ENCODE measurements at places on chromosomes 3 and 15.

DNA sequence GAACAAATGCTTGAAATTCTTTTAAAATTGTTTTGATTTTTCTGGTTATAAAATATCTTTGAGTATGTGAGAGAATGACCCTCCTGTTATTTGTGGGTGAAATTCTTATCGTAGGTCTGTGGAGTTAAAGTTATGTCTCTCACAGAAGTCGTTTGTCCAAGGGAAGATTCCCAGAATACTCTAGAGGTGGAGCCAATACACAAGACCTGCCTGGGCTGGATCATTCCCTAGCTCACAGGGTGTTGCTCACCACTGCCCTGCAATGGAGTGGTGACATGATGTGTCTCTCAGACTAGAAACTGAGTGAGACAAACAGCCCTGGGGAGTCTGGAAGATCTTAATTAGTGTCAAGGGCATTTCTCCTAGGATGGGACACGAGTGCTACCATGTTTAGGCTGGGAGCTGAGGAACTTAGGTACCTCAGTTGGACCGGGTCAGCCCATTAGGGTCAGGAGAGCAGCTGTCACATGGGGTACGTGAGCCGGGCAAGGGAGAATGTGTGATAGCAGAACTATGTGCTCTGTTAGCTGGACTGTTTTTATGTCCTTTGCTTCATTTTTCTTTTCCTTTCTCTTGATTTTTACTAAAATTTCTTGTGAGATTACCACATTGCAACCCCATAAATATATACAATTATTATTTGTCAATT is 53.6 kb upstream of the MYO5C start:
- no peak for DNase-seq

DNA sequence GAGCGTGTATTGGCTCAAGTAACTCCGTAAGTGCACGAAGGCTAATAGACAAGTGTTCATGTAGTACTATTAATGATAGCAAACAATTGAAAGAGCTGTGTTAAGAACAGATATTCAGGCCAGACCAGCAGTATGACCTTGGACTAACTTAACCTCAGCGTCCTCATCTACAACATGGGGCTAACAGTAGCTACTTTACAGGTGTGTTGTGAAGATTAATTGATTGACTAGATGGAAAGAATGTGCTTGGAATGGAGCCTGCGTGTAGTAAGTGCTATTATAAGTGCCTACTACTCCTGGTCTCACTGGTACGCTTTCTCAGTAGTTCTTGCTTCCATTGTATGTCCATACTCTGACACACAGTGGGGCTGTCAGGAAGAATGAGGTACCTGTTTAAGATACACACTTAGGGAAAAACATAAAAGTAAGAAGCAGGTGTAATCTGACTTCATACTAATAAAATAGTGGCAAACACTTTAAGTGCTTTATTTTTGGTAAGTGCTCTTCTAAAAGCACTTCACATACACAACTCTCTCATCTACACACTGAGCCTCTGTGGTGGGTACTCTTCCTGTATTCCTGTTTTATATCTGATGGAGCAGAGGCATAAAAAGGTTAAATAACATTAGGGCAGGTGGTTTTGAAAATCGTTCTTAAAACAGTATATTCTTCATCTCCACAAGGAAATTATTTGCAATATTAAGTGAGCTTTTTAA is 24.3 kb upstream of the FBXL22 start:
- DNase-seq: no peak

DNA sequence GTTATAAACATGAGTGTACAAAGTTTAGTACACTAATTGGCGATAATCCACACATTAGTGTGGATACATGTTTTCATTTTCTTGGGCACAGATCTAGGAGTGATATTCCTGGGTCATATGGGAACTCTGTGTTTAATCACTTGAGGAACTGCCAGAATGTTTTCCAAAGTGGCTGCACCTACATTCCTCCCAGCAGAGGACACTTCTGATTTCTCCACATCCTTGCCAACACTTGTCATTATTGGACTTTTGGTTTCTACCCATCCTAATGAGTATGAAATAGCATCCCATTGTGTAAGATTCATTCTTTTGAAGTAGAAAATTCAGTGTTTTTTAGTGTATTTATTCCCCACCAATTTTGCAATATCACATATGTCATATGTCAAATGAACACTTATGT is 53.6 kb downstream of the CFAP92 start:
- no peak for DNase-seq

GRCh38 chr3:32959371-32959770 is 7.9 kb downstream of the CCR4 start:
- DNase-seq: no peak

GRCh38 chr15:89346516-89347231 is 12.1 kb upstream of the POLG start:
- DNase-seq: no peak

GRCh38 chr15:79593119-79593869 is 161.2 kb downstream of the MINAR1 start:
- no peak for DNase-seq

- no peak for DNase-seq
These were observed 31.8 kb upstream of the SFMBT1 start for GRCh38 chr3:53077476-53078220.

- no peak for DNase-seq
These were observed 196.2 kb upstream of the MRPL3 start for GRCh38 chr3:131699001-131699400.

DNA sequence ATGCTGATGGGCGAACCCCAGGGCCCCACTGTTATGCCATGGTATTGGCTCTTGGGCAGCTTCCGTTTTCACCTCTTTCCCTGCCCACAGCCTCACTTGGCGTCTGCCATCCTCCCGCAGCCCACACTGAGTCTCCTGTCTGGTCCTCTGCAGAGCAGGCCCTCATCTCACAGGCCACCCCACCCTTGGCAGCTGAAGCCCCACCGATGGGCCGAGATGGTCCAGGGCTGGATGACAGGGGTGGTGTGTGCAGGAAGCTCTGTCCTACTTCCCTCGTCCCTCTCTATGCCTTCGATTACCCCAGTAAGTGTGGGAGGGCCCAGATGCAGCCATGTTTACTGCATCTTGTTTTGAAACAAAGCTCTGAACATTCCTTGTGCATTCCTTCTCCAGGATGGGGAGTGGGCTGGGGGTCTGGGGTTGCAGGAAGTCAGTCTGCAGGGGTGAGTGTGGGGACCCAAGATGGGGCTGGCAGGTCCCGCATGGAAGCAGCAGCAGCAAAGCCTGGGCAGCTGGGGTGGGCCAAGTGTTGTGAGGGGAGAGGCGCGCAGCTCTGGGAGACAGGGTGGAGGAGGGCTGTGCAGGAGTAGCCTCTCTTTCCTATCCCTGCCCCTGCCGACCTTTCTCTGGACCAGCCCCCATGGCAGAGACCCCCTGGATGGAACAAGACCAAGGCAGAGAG is 20.9 kb downstream of the TBC1D21 start:
- DNase-seq: no peak

- no peak for DNase-seq
These were observed 951.6 kb downstream of the DIPK2A start for GRCh38 chr3:144923046-144923775.

DNA sequence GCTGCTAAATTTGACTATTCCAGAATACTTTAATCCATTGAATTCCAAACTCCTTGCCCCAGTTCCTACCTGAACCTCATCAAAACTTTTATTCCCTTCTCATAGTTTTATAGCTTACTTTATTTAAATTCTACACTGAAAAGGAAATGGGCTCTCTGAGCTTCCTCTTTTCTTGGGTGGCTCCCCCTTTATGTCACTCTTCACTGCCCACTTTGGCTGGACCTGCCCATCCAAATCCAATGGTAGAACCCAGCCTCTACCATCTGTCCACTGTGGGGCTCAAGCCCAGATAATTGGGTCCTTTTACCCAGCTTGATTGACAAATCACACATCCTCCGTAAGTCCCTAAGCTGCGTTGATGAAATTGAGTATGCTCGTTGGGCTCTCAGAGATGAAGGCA is 216.5 kb downstream of the BBX start:
- DNase-seq: no peak

- no peak for DNase-seq
These were observed 68.4 kb upstream of the MFGE8 start for GRCh38 chr15:88981244-88982215.

DNA sequence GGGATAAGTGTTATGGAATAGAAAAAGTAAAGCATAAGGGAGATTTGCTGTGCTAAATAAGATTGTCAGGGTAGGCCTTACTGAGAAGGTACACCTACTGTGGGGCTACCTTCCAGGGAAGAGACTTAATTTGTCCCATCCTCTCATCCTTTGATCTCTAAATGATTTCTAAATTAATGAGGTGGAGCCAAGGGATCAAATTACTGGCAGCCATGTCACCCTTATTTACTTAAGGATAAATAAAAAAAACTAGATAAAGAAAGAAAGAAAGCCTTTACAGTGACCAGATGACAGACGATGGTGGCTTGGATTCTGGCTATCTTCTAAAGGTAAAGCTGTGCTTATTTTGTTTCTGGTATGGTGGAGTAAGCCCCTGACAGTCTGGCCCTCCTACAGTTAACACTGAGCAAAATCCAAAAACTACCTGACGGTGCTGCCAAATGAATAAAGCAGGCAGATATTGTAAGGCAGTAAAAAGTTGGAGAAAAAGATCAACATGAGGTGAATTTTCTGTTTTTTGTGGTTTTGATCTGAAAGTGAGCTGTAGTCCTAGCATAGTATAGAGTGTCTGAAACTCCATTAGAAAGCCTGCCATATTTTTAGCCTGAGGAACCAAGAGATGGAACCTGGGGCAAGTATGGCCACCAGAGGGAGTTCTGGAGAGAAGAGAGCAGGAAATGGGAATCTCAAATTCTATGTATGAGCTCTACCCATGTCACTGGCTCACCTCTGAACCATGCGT is 285.1 kb upstream of the MANF start:
- no peak for DNase-seq

GRCh38 chr3:194375473-194376240 is 6.1 kb upstream of the LRRC15 start:
- no peak for DNase-seq

- no peak for DNase-seq
These were observed 115.6 kb upstream of the LMCD1 start for GRCh38 chr3:8385848-8386620.

GRCh38 chr3:32946973-32947788 is 4.3 kb upstream of the CCR4 start:
- no peak for DNase-seq

DNA sequence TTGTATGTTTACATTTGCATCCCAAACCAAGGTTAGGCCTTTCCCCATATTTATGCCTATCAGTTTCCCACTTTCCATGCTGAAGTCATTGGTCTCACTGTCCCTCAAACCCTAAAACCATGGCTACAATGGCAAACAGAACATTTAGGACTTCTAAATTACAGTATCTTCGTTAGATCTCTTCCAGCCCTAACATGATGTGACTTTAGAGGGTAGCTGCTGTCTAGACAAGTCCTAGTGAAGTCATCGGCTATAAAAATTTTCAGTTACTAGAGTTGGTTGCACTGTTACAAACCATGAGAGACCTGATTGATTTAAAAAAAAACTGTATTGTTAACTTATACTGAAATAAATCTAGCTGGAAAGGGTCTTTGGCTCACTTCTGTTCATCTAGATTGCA is 54.6 kb downstream of the TM4SF4 start:
- DNase-seq: no peak

DNA sequence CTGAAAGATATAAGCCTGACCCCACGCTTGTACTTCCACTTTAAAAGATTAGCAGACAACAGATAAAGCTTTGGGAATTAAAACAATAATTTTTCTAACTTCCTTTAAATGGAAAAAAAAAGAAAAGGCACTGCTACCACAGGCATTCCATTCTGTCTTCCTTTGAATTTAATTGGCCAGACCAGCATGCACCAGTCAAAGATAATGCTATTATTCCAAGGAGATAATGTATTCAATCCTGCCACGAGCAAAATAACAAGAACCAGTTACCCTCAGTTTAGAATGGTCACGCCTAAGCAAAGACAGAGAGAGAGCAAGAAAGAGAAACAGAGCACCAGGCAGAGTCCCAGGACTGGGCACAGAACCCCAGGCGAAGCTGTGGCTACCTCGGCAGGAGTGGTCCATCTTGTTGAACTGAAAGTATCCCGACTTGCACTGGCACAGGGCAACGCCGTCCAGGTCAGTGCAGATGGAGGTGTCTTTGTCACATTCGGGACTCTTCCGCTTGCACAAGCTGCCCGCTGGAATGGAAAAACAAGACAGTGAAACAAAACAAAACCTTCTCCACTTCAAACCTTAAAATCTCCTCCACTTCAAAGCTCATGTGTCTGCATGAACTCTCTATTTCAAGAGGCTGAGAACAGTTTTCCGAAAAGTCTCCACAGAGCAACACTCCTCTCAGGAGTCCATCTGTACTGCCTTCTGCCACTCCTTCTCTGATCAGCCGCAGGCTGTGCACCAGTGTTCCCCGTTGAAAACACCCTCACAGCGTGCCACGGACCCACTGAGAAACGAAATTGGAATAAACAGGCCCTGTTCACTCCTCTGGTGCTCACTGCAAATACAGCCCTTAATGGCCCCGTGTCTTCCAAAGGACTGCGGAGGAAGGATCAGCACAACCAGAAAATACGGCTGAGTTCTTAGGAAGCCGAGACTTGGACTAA is 58.2 kb downstream of the HEG1 start:
- no peak for DNase-seq

GRCh38 chr15:43292375-43293078 is 25.8 kb upstream of the TGM5 start:
- no peak for DNase-seq

- DNase-seq: no peak
These were observed 207.7 kb upstream of the TPM1 start for GRCh38 chr15:62834686-62835329.

GRCh38 chr3:43159131-43159875 is 53.4 kb upstream of the POMGNT2 start:
- no peak for DNase-seq

DNA sequence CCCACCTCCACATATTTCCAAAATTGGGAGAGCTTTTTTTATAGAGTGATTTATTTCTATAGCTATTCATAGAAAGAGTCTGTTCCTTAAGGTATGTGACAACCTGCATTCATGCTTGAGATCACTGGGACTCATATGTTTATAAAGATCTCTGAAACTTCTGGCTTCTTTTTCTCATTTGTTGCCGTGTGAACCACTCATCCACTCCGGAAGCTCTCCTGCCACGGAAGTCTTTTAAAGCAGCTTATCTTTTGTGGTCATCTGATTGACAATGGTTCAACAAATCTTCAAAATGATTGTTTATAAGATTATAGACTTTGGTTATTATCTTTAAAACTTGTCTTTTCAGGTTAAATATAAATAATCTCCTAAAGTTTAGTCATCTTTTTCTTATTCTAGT is 260.5 kb downstream of the C3orf38 start:
- no peak for DNase-seq

DNA sequence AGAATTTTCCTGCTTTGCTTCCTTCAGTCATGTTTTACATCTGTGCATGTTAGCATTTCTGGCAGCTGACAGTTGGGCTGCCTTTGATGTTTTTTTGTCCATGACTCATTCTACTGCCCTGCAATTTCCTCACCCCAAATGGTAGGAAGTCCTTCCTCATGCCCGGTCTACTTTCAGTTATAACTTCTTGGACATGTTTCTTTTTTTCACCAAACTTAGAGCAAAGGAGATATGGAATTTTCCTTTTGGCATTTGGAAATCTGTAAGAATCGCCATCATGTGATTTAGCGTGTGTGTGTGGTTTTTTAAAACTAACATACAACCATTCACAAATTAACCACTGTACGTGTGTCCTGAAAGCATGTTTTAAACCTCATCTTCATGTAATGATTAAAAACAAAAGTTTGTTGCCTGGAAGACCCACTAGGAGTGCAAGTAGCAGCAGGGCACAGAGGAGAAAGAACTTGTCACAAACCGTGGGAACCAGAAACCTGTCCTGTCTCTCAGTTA is 430.7 kb upstream of the CFAP20DC start:
- no peak for DNase-seq

- no peak for DNase-seq
These were observed 108.1 kb upstream of the TNFAIP8L3 start for GRCh38 chr15:51202783-51203182.

GRCh38 chr3:25533399-25533798 is 105.3 kb downstream of the RARB start:
- DNase-seq: no peak
